Astrocyte of the hippocampus (primary cell): ENCODE measurements at places on chromosomes 5 and 9.

GRCh38 chr9:109590966-109591365, 92.9 kb upstream of the PTPN3 start:
- DNase-seq, result peak; percentile 55

GRCh38 chr5:129996896-129997295, 92.6 kb downstream of the CHSY3 start:
- DNase-seq, result peak; percentile 28

DNA sequence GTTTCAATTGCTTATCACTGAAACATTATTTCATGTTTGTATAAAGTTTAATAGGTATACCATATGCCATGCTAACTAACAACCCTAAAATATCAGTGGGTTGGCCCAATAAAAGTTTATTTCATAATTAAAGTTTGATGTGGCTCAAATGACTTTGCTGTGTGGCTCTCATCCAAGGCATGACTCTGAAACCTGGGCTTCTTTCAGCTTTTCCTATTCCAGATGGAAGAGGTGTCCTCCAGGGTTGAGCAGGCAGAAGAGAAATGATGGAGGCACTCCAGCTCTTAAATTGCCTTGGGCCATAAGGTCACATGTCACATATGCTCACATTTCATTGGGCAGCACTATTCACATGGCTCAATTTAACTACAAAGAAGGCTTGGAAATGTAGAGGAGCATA, 101.9 kb downstream of the MACIR start:
- no peak for DNase-seq

DNA sequence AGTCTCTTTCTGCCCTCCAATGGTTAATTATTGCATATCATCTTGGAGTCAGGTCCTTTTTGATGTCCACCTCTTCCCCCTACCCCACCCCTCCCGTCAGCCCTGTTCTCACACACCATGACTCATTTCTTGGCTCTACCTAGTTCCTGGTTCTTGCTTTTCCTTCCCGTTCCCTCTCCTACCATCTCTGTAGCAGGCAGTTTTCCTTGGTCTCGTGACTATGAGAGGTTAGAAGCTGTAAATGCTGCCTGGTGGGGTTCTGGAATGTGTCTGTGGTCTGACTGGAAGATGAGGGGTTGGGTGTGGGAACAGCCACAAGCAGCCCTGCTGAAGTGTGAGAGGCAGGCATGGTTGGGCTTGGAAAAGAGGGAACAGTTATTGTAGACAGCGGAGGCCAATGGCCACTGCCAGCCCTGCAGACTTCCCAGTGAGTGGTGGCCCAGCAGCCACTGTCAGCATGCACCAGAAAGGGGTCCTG, 18.2 kb downstream of the SLC22A5 start:
- peak; percentile 98 for DNase-seq

- peak; percentile 94 for DNase-seq
Measured at GRCh38 chr9:134644725-134645606, 3.4 kb downstream of the COL5A1 start.

GRCh38 chr5:150322202-150322601, 19.5 kb upstream of the ARSI start:
- DNase-seq, result peak; percentile 26

- peak; percentile 37 for DNase-seq
Measured at GRCh38 chr9:132241840-132242620, 80.2 kb downstream of the NTNG2 start.

GRCh38 chr5:121630402-121630801, 221.3 kb upstream of the FTMT start:
- peak; percentile 2 for DNase-seq

GRCh38 chr9:26426551-26427131, 466.0 kb downstream of the CAAP1 start:
- DNase-seq, result no peak

DNA sequence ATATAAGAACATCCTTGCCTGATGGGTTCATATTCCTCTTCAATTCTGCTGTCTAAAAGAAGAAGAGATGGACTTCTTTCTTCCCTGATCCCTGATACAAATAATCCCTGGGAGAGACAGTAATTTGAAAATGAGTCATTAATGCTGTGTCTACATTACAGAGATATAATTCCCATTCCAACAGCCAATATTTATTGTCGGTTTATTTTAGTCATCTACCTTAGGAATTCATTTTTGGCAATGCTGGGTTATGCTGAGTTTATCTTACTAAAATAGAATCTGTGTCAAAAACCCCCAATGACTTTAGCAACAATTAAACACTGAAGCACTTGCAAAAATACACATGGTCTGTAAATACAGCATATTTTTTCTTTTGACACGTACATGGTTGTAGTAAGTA, 23.9 kb downstream of the ZNF474 start:
- peak; percentile 60 for DNase-seq

GRCh38 chr5:15834596-15835245, 334.7 kb downstream of the FBXL7 start:
- DNase-seq, result peak; percentile 54

- no peak for DNase-seq
Measured at GRCh38 chr5:131171276-131171810, 599 bp downstream of the LYRM7 start.

- DNase-seq, result peak; percentile 77
Measured at GRCh38 chr5:118778941-118779340, 209.4 kb downstream of the DTWD2 start.

DNA sequence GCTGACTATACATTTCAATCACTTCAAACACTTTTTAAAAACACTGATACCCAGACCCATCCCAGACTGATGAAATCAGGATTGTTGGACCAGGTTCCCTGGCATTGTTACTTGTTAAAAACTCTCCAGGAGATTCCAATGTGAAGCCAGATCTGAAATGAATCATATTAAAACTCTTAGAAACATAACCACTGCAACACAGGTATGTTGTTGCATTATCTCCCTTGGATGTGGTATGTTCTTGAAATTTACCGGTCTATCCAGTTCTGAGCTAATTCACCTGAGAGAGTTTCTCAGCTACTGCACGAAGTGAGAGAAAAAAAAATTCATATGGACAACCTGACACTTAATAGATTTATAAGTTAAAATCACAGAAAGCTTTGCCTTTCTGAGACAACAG, 21.8 kb downstream of the MEF2C start:
- DNase-seq, result no peak

DNA sequence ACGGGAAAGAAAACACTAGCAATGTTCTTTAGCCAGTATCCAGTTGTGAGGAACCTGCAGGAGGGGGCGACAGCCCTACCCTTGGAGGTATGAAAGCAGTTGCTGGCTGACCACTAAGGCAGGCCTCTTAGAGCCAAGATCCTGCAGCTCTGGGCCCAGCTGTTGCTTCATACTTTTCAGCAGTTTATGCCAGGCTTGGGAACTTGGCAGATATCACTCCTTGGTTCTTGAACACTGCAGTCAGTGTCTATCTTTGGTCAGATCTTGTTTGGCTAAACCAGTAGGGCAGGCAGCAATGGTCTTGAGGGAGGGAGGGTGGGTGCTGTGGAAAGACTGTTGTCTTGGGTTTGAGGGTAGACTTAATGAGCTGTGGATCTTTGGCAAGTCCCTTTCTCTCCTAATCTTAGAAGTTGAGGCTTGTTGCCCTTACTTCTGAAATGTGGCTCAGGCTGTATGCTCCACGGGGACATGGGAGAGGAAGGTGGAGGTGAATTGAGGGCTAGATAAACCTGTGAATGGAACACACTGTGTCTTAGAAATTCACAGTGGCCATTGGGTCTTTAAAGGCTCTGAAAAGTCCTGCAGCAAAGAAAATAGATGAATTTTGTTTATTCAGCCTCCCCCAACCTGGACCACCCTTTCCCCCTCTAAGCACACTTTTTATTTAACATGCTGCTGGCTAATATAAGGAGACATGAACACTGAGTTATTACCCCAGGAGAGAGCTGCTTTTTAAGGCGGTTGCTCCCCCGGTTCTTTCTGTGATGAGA, 37.5 kb downstream of the ZNF618 start:
- DNase-seq, result no peak

DNA sequence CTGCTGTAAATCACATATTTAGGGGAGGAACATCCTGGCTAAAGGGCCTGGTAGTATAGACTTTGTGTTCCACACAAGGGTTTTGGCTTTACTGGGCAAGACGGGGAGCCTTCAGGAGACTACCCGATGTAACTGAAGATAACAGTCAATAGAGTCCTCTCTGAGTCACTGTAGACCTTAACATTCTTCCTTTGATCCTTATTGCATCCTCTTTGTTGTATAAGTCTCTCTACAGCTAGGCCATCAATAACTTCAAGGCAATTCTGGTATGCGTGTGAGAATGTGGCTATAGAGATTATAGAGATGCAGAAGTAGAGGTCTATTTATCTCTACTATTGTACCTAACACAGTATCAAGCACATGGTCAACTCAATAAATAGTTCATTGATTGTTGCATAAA, 67.3 kb upstream of the STK32A start:
- no peak for DNase-seq

DNA sequence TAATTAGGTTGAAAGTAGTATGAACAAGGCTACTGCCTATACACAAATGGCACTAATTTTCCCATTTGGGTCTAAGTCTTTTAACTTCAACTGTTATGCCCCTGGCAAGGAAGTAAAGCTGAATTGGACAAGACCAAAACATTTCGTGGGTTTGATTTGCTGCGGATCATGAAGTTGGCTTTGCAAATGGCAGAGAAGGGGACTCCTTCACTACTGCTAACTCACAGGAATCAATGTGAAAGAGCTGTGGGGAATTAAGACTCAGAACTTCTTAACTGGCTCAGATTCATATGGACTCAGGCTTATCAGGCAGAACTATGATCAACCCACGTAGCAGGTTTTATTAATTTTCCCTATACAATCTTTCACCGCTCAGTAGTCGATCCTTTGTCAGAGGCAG, 73.8 kb upstream of the IFNE start:
- peak; percentile 53 for DNase-seq

GRCh38 chr9:114791736-114792135, 14.1 kb downstream of the TNFSF15 start:
- peak; percentile 49 for DNase-seq

DNA sequence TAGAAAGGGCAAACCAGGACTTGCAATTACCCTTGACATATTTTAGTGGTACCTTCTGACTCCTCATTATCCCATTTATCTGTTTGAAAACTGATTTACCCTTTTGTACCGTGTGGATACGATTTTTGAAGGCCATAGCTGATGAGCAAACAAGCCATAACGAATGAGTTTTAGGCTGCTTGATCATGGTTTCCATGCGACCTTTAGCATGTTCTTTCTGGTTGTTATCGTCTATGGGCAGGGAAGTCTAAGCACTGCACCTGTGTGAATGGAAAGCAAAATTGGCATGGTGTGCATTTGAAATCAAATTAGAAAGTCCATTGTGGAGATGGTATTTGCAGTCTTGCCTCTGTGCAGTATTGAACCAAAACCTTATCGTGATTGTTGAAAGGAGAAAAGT, 127.7 kb downstream of the TLE4 start:
- no peak for DNase-seq

DNA sequence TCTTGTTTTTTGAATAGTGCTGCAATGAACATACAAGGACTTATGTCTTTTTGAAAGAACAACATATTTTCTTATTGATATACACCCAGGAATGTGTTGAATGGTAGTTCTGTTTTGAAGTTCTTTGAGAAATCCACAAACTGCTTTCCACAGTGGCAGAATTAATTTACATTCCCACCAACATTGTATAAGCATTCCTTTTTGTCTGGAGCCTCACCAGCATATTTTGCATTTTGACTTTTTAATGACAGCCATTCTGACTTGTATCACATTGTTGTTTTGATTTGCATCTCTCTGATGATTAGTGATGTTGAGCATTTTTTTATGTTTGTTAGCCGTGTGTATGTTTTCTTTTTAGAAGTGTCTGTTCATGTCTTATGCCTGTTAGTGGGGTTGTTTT, 524.9 kb downstream of the SEMA5A start:
- peak; percentile 14 for DNase-seq

- DNase-seq, result no peak
Measured at GRCh38 chr9:108759399-108759798, 96.4 kb downstream of the ACTL7B start.

DNA sequence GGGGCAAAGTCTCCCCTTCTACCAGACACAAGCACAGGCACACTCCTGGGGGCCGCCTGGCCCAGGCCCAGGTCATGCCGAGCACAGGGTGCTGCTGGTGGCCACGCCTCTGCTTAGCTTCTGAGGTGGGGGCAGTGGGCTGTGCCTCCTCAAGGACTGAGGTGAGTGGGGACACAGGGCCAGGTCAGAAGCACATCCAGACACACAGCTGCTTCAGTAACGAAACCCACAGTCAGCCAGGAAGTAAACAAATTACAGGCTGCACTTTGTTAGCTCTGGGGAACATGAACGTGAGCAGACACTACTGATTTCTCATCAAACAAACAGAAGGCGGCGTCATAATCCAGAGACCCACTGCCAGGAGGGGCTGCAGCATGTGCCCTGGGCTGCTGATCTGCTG, 192.4 kb downstream of the HSPA4 start:
- no peak for DNase-seq

GRCh38 chr5:129125819-129126218, 31.3 kb downstream of the ISOC1 start:
- DNase-seq, result no peak

GRCh38 chr5:9398227-9398626, 147.6 kb downstream of the SEMA5A start:
- DNase-seq, result no peak

- peak; percentile 70 for DNase-seq
Measured at GRCh38 chr9:136901516-136902258, 15.4 kb downstream of the TRAF2 start.

DNA sequence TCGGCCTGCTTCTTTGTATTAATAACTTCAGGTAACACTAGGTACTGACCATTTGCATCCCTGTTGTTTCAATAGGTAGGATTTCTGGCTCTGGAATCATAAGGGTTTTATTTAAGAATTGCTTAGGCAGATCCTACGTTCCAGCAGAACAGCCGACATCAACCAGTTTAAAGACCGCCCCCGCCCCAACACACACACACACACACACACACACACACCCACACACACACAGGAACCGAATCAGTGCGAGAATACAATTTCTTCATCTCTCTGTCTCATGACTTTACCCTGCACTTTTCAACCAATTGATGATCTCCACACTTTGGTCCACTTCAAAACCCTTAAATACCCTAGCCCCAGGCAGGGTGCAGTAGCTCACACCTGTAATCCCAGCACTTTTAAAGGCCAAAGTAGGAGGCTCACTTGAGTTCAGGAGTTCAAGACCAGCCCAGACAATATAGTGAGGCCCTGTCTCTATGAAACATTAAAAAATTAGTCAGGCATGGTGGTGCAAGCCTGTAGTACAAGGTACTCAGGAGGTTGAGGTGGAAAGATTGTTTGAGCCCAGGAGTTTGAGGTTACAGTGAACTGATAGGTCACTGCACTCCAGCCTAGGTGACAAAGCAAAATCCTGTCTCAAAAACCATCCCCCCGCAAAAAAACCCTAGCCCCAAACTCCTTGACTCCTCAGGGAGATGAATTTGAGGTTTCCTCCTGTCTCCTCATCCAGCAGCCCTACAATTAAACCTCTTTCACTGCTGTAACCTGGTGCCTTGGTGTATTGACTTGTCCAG, 2.7 kb upstream of the MTMR12 start:
- DNase-seq, result no peak

DNA sequence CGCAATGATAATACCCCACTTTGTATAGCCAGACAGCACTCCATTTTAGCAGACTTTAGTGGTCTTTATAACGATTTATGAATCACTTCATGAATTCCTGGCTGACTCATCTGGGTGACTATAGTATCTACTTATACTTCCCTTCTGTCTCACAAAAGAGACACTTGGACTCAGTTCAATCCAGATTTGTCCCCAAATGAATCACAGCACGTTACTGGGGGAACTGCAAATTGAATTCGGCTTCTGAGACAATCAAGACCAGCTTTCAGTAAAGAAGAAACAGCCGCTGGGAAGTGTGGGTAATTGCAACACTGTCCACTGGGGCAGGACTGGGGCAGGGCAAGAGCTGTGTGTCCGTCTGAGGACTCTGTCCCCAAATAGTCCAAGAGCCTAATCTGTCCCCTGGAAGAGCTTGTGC, 337.3 kb upstream of the RFX3 start:
- DNase-seq, result peak; percentile 89

- DNase-seq, result no peak
Measured at GRCh38 chr5:9201761-9202160, 344.1 kb downstream of the SEMA5A start.
